ENCODE measurements at places on chromosomes 1 and 21.

DNA sequence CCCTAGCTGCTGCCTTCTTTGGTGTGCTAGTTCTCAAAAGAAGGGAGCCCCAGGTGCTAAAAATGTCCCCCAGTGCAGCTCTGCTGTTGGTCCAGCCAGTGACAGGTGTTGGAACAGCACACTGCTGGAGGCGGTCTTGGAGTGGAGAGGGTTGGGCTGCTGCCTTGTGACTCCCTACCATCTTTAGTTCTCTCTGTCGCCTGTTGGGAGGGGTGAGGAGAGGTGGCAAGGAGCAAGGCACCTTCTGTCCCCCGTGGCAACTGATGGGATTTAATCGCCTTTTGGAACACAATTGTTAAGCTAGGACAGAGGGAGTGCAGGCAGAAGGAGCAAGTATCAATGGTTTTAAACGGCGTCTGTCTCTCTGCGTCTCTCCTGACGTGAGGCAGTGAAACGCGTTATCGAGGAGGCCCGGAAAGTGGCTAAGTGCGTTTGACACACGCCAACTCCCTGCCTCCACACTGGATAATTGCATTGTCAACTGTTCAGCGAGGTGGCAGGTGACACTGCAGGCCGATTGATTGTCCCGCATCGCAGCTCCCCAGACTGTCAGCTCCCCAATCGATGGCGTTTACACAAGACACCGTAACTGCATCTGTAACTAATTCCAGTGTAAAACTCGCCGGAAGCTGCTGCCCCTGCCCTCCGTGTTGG is 34.0 kb downstream of the TMEM53 start:
- DNase-seq, result no peak

- no peak for DNase-seq
Measured at GRCh38 chr1:95815511-95815910, 581.5 kb downstream of the RWDD3 start.

DNA sequence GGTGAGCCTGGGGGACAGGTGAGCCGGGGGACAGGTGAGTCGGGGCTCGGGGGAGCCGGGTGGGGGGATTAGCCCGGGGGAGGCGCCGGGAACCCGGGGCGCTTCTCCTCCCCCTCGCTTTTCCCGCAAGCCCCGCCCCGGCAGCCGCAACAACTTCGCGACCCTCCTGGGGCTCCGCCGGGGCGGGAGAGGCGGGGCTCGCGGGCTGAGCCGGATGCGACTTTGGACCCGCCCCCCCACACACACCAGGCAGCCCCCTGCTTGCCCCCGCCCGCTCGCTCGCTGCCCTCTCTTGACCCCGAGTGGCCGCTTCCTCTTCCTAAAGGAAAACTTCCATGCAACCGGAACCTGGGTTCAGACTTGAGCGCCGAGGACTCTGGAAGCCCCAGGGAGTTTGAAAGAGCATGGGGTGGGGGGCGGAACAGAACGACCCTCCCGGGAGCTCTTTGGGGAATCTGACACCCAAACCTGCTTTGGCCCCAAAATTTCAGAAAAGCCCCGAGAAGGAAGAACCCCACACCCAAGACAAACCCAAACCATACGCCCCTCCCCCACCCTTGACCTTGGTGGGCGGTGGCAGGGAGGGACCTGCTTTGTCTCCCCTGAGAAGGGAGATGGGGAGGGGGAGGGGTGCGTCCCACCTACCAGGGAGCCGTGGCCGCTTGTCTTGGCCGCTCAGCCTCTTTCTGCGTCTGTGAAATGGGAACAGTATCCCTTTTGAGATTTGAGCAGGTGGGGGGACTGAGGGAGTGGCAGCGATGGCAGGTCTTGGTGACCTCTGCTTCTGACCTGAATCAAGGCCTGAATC is 550 bp downstream of the ARHGEF16 start:
- DNase-seq, result no peak

DNA sequence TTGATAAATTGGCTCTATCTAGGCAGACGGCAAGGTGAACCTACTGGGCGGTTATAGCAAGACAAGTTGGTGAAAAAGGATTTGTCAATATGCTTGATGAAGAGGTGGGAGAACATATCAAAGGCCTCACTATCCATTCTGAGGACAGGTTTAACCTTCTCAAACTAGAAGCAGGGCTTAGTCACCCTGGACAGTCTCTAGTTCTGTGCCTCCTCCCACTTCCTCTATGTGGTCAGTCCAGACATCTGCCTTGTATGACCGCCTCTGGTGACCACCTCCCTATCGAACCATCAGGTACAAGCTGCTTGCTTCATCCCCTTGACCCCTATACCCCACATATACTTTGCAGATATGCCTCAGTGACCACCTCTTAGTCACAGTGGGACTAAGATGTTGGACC is 2.3 kb upstream of the SCYL3 start:
- no peak for DNase-seq

- no peak for DNase-seq
Measured at GRCh38 chr1:66339944-66340343, 194.0 kb upstream of the SGIP1 start.

Data from stimulated activated CD4-positive, alpha-beta T cell treated with anti-CD3 and anti-CD28 coated beads, Interleukin-4, amount 100 ng/mL, for 4 hours (primary cell).